ENCODE measurements at places on chromosomes 5 and 9.

- DNase-seq = no peak
Observed at GRCh38 chr5:57493034-57493433, 10.4 kb upstream of the ACTBL2 start.

GRCh38 chr5:58974083-58974482 is 391.2 kb downstream of the RAB3C start:
- DNase-seq = no peak

- peak; percentile 36 for DNase-seq
Observed at GRCh38 chr9:35844628-35845270, 15.7 kb downstream of the TMEM8B start.

GRCh38 chr5:124963236-124963919 is 216.9 kb upstream of the ZNF608 start:
- no peak for DNase-seq

- no peak for DNase-seq
Observed at GRCh38 chr5:149667829-149668330, 62.2 kb upstream of the PPARGC1B start.

GRCh38 chr9:70614786-70615463 is 200.5 kb upstream of the KLF9 start:
- no peak for DNase-seq

GRCh38 chr5:135839566-135839965 is 5.1 kb downstream of the SLC25A48 start:
- DNase-seq = no peak

DNA sequence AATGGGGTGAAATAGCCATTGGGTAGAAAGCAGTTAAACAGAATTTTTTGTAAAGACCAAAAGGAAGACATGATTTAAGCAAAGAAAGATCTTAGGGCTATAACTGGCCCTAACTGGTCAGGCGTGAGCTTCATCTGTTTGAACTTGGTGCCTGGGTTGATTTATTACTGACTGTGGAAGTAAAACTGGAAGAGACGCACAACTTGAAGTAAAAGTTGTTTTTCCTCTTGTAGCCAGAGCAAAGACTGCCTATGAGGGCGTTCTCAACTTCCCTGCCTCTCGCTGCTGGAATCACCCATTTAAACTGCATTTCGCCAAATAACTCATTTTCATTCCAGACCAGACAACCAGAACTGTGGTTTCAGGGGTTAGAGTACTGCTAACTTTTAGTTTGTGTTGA is 1.5 kb downstream of the THBS4 start:
- no peak for DNase-seq

DNA sequence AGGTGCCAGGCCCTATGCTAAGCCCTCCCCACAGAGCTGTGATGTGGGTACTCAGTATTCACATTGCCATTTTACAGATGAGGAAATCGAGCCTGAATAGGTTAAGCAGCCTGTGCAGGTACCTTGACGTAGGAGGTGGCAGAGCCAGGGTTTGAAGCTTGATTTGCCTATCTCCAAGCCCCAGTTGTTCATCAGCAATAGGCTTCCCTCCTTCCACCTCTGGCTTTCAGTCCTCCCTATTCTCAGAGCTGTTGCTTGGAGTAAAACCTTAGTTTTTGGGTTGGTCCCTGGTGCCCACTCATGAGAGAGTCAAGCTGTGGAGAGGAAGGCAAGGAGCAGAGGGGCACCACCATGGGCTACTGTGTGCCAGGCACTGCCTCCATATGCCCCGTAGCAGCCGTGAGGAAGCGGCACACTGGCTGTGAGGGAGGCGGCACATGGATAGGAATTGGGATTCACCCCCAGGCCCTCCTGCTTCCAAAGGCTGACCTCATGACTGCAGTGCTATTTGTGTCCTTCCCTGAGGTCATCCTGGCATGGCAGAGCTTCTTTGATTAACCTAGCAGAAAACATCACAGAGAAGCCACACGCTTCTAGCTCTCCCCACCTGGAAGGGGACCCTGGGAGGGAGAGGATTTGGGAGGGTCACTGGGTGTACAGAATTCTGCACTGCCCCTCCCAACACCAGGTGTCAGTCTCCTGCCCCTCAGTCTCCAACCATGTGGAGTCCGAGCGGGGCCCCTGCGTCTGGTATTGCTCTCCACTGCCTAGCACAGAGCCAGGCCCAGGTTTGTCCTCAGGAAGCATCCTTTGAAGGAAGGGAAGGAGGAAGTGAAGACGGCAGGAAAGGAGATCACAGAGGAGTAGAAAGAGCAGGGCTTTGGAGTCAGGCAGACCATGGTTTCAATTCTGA is 109.8 kb downstream of the RGS3 start:
- DNase-seq = no peak

GRCh38 chr5:146560205-146560812 is 44.3 kb upstream of the GPR151 start:
- DNase-seq = no peak

- DNase-seq = no peak
Observed at GRCh38 chr5:24642022-24642421, 2.8 kb downstream of the CDH10 start.

DNA sequence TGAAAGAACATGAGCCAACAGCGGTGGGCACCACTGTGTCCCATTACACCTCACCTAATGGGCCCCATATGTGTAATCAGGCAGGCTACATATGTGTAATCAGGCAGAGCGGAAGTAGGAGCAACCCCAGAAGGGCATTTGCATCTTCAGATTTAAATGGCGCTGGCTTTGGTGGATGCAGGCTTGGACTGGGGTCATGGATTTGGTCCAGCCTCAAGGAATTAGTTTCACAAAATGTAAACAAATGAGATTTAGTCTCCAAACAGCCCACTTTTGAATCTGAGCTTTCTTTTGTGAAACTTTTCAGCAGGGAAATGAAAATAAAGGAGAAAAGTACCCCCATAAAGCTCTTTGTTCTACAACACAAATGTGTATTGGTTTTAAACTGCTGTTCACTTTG is 161.3 kb downstream of the LPAR1 start:
- DNase-seq = no peak

DNA sequence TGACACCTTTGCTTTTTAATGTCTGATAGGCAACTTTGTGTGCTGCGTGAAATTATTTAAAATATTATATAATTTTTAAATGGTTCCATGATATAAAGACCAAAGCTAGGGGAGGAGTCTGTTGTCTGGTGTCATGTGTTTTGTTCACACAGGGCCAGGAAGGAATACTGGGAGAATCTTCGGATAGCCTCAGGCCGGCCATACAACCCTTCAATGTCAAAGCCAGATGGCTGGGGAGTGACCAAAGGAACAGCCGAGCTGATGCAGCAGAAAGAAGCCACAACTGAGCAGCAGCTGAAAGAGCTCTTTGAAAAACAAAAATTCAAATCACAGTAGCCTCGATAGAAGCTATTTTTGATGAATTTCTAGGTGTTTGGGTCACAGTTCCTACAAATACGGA is 19.2 kb downstream of the BHMT start:
- no peak for DNase-seq

DNA sequence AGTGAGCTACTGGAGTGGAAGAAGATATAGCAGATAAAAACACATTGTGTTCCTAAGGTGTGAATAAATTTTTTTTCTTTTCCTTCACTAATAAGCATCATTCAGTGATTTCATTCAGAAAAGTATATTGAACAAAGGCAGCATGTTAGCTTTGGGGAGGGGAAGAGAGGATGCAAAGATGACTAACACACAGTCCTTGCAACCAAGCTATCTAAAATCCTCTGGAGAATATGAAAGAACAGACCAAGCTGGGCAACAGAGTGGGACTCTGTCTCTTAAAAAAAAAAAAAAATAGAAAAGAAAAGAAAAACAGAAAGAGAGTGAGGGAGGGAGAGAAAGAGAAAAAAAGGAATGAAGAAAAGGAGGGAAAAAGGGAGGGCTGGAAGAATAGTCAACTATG is 22.3 kb upstream of the OMD start:
- no peak for DNase-seq

- no peak for DNase-seq
Observed at GRCh38 chr5:160357861-160358411, 12.5 kb downstream of the C1QTNF2 start.

DNA sequence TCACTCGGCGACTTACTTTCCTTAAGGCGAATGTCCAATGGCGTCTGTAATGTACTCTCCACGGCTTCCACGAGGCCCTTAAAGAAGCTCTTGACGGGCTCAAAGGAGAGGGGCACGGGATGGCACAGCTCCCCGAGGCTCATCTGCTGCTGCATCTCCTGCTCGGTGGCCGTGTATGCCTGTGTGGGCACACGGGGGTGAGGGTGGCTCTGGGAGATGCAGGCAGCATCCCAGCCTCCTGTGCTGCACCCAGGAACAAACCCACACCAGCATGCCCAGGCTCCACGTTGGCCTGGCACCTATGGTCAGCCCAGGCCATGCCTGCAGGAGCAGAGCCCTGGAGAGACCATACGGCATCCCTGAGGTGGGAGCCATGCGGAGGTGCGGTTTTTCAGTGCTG is 24.2 kb downstream of the TRIM14 start:
- no peak for DNase-seq

DNA sequence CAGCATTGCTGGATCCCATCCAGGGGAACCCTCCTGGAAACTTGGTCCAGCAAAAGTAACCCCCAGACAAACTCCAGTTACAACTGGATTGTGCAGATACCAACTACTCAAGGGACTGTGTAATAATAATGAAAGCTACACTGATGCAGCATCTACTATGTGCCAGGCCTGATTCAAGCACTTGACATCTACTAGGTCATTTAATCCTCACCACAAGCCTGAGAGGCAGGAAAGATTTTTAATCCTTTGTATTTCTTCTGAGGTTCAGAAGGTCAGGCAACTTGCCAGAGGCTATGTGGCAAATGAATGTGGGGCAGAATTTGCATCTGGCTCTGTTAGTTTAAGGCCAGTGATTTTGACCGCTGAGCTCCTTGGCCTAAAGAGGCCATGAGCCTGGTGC is 29.5 kb upstream of the FOXI1 start:
- DNase-seq = no peak

GRCh38 chr5:56270058-56270457 is 36.9 kb upstream of the ANKRD55 start:
- DNase-seq = no peak

GRCh38 chr9:127488946-127489345 is 37.6 kb downstream of the LRSAM1 start:
- no peak for DNase-seq

DNA sequence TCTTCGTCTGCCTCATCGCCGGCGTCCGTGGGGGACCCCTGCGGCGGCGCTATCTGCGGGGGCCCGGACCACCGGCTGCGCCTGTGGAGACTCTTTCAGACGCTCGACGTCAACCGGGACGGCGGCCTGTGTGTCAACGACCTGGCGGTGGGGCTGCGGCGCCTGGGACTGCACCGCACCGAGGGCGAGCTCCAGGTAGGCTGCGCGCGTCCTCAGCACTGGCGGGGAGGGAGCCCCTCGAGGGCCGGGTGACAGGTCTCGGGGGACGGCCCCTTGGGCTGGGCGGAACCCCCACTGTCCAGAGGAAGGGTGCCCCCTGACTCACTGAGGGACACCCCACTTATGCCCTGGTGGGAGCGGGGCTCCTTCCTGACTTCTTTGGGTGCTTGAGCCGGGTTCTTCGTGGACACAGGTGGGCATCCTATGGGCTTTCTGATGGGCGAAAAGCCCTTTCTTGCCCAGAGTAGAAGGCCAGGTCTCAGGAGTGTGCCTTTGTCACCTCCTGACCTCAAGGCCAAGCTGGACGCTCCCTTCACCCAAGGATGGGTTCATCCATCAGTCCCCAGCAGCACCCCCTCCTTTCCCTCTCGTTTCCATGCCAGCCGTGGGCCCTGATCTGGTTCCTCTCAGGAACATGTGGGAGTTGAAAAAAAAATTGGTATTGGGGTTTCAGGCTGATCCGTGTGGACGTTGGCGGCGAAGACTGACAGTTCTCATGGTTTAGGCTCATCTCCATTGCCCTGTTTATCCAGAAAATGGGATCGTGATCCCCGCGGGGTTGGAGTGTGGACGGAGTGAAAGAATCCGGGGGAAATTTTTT is 564 bp downstream of the SLC25A25 start:
- no peak for DNase-seq

GRCh38 chr5:171263181-171263580 is 45.9 kb upstream of the TLX3 start:
- no peak for DNase-seq

DNA sequence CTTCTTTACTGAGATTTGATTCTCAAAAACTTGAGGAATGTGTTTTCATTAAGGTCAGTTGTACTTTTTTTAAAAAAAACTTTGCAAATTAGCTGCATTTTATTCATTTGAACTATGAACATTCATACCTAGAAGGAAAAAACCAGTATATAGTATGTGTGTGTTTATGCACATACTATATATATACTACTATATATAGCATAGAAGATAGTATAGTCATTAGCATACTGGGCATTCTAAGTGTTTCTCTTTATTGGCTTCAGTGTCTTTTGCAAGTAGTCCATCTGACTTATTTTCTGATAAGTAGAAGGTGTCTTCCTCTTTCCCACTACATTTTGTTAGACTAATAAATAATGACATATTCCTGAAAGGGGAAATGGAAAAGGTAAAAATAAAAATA is 33.0 kb downstream of the ELOVL7 start:
- no peak for DNase-seq

DNA sequence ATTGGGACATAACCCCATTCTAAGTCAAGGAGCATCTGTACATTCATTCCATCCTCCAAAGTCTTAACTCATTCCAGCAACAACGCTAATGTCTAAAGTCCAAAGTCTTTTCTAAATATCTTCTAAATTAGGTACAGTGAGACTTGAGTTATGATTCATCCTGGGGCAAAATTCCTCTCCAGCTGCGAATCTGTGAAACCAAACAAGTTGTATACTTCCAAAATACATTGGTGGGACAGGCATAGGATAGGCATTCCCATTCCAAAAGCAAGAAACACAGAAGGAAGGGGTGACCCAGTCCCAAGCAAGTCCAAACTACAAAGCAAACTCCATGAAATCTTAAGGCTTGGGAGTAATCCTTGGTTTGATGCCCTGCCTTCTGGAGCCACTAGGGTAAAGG is 97.6 kb upstream of the FANCC start:
- no peak for DNase-seq

- no peak for DNase-seq
Observed at GRCh38 chr9:2494562-2494961, 127.0 kb upstream of the VLDLR start.

- no peak for DNase-seq
Observed at GRCh38 chr5:92144824-92145223, 761.7 kb upstream of the ARRDC3 start.

DNA sequence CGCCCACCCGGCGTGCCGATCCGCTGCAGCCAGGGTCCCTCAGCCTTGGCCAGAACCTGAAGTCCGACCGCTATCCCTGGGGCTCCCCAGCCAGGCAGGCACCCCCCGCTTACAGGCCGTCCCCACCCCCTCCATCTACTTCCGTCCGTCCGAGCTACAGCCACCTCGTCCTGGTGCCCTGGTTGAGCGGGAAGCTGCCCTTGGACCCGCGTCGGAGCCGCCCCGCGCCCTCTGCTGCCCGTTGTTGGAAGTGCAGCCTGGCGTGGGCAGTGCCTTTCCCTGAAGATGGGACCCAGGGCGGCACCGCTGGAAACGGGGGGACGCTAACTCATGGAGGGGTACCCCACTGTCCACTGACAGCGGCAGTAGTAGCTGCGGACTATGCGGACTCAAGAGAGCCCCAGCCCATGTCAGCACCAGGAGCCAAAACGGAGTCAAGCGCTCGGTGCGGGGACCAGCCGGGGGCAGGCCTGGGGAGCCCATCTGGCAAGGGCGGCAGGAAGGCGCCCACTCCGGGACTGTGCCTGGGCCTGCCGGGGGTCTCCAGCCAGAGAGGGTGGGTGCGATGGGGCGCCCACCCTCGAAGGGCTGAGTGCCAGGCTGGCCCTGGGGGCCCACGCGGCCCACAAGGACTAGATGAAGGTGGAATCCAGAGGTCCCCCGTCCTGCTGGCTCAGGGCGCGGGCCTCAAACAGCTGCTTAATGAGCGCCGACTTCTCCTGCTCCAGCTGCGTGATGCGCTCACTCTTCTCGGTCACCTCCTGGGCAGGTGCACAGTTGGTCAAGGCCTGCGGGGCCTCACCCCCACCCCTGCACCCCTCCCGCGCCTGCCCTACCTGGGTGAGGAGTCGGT is 6.1 kb downstream of the SAPCD2 start:
- DNase-seq = no peak
